Natural killer cell treated with Interleukin-12 subunit alpha and Interleukin-12 subunit beta and Interleukin-15 and Interleukin-18, amount 100 ng/mL, for 72 hours (primary cell): ENCODE measurements at places on chromosomes 5 and 9. TPM values are rescaled to one million over a fixed set of nuclear protein-coding genes. Genes with fewer than 3 reads are reported as not detected.

Gene FNIP1
- total RNA-seq: 27.7 TPM

Gene GDNF
- not detected for total RNA-seq

Gene TAF1L
- total RNA-seq: not detected

Gene GOLGA1
- 22.6 TPM for total RNA-seq

Gene C1QTNF2
- total RNA-seq: not detected

Gene CDO1
- total RNA-seq: not detected

Gene SPINK7
- not detected for total RNA-seq

Gene C5
- total RNA-seq: 0.88 TPM

Gene DEPDC1B
- 14.8 TPM for total RNA-seq

Gene SPINK6
- not detected for total RNA-seq

Gene GPR151
- not detected for total RNA-seq

Gene HAVCR1
- total RNA-seq: 23.9 TPM

Gene NRARP
- 0.88 TPM for total RNA-seq

Gene SPATA31A3
- not detected for total RNA-seq

Gene TICAM2
- total RNA-seq: 6.1 TPM

Gene SOX30
- total RNA-seq: not detected

Gene PCDHA8
- total RNA-seq: not detected

Gene DCP2
- total RNA-seq: 76.9 TPM

Gene ANAPC2
- total RNA-seq: 98.1 TPM

Gene AP3B1
- total RNA-seq: 79.6 TPM

Gene PCDHB12
- not detected for total RNA-seq

Gene SOHLH1
- total RNA-seq: not detected

Gene NPM1
- total RNA-seq: 2,333 TPM

Gene BTNL8
- not detected for total RNA-seq

Gene LHX3
- total RNA-seq: 0.12 TPM

Gene GFPT2
- not detected for total RNA-seq

Gene QRFP
- not detected for total RNA-seq
